Testis (tissue), 5 donors: ENCODE measurements at places on chromosomes 1 and 21.

- DNase-seq, result no peak
These were observed 154.3 kb downstream of the COQ8A start for GRCh38 chr1:227094249-227094966.

- no peak for DNase-seq
These were observed 42.0 kb upstream of the DUSP10 start for GRCh38 chr1:221783936-221784335.

- DNase-seq, result no peak
These were observed 111.8 kb downstream of the FGGY start for GRCh38 chr1:59408608-59409240.

DNA sequence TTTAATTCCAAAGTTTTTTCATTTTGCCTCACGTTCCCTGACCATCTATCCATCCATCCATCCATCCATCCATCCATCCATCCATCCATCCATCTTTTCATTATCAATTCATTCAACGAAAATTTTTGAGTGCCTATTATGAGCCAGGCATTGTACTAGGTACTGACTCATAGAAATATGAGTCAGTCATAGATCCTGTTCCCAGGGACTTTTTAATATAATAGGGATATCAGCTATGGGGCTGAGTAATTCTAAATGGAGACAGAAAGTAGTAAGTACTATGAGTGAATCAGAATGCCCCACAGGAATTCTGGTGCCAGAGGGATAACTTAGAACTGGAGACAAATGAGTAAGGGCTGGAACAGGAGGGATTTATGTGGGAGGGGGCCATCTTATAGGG, 49.8 kb upstream of the GNG12 start:
- no peak for DNase-seq
